DMS53 (cell line): ENCODE measurements at places on chromosomes 5 and 9.

- no peak for DNase-seq
Measured at GRCh38 chr9:5982317-5982716, 33.1 kb downstream of the RANBP6 start.

- peak; percentile 34 for DNase-seq
Measured at GRCh38 chr5:144356489-144356888, 185.8 kb downstream of the KCTD16 start.

DNA sequence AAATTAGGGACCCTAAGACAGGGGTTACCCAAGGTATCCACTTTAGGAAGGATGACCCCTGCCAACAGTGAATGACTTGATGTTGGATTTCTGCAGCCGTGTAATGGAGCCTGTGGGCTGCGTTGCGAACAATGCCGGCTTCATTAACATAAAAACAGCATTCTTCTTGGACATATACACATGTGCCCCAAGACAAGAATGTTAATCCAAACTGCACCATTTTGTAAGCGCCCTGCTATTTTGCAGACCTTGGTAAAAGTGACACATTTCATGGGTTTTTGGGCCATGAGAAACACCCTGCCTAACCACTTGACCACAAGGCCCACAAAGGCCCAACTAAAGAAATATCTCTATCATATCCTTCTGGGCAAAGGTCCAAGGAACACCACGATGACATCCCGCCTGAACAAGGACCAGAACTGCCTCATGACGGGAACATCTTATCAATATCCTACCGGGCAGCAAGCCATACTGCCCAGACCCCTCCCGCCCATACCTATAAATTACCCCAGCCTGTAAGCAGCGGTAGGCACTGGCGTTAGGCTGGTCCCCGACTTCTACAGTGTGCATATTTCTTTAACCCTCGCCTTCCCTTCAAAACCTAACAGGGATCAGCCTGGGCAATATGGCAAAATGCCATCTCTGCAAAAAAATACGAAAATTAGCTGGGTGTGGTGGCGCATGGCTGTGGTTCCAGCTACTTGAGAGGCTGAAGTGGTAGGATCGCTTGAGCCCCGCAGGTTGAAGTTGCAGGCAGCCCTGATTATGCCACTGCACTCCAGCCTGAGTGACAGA, 9.7 kb upstream of the PDCD1LG2 start:
- no peak for DNase-seq

GRCh38 chr5:12626556-12626955, 722.3 kb upstream of the CTNND2 start:
- no peak for DNase-seq

DNA sequence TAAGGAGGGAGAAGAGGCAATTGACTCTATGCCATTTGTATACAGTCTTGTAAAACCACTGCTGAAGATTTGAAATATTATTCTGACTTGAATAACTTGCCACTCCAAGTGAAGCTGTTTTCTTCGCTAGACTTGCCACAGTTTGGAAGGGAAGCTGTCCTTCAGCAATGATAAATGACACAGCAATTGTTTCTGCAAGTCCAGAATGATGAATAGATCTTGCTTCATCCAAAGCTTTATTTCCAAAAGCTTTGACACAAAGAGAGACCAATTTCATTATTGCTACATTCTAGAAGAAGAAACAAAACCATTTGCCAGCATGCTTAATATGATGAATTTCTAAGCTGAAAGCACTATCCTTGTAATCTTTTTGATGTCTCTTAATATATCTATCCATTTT, 73.7 kb downstream of the ZNF366 start:
- no peak for DNase-seq

DNA sequence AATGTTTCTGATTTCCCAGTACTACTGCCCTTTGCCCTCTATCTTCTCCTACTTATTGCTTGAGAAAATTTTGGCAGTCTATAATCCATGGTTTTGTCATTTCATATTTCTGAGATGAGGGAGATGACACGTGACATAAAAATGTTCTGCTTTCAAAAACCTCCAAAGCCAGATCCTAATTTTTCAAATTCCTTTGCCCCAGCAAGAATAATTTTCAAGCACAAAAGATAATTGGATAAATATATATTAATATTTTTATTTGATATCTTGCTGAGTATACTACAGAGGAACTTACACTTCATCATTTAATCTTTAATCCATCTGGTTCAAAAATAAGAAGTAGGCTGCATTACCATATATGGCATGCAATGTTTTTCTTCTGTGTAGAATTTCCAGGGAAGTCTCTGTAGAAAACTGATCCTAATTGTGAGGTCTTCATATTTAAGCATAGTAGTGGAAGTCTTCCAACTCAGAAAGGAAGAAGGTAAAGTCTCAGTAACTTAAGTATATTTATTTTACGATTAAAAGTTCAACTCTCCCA, 1738.8 kb downstream of the EFNA5 start:
- DNase-seq: no peak

GRCh38 chr9:133970581-133971058, 21.5 kb downstream of the VAV2 start:
- DNase-seq: no peak

DNA sequence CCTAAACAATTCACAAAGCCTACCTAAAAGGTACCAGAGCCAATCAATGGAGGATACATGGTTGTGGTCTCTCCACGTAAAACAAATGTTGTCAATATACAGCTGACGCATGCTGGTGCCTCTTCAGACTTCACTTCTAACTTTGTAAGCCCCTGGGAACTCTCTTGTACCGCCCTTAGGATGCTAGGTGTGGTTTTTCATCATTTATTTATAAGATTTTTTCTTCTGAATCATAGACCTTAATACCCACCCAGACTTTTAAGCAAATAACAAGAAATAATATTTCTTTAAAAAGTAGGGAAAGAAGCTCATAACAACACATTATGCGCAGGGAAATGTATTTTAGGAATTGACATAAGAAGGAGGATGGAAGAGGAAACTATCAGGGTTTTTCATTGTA, 33.0 kb downstream of the SSBP2 start:
- no peak for DNase-seq

- DNase-seq: no peak
Measured at GRCh38 chr5:103907001-103907400, 344.4 kb upstream of the NUDT12 start.

DNA sequence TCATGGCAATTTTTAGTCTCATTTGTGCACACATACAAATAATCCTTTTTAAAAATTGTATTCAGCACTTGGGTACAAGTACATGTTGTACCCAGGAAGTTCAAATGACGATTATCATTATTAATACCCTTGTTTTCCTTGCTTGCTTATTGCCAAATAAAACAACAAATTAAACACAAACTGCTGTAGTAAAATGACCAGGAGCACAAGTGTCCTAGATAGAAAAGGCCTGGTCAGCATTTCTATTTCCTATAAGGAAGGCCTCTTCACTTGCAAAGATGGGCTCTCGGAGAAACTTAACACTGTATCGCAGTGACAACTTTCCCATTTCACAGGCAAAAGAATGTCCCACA, 34.7 kb upstream of the PLPP1 start:
- DNase-seq: no peak

- DNase-seq: no peak
Measured at GRCh38 chr9:130763331-130764171, 70.0 kb downstream of the EXOSC2 start.

- no peak for DNase-seq
Measured at GRCh38 chr9:87740209-87740608, 14.3 kb downstream of the CTSL start.

DNA sequence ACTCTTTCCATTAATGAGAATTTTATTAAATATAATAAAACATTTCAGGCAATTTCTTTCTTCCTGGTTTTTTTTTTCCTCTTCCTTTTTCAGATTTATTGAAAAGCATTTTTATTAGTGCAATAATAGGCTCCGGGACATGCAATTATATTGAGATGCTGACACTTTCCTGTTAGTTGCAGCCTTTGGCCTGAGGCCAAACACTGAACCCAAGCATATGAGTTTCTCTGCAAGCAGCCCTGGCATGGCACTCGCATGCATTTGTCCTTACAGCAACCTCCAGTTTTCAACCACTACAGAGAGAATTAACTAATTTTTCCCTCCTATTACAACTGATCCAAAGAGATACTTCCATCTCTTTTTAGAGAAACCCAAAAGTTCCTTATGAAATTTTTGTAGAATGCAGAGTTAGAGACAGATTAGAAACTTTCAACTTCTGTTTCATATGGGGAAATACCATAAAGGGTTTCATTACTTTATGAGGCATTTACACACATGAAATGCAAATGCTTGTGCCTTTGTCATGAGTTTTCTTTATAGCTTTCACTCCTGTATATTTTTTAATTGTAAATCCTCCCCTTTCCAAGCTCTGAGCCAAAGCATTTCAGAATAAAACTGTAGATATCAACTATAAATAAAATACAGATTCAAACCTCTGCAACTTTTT, 183.0 kb downstream of the CETN3 start:
- no peak for DNase-seq

GRCh38 chr9:36101916-36102741, 34.4 kb upstream of the GLIPR2 start:
- no peak for DNase-seq

GRCh38 chr9:73565833-73566465, 414.3 kb downstream of the ANXA1 start:
- DNase-seq: peak; percentile 71

GRCh38 chr5:151074557-151074956, 6.3 kb downstream of the TNIP1 start:
- no peak for DNase-seq

DNA sequence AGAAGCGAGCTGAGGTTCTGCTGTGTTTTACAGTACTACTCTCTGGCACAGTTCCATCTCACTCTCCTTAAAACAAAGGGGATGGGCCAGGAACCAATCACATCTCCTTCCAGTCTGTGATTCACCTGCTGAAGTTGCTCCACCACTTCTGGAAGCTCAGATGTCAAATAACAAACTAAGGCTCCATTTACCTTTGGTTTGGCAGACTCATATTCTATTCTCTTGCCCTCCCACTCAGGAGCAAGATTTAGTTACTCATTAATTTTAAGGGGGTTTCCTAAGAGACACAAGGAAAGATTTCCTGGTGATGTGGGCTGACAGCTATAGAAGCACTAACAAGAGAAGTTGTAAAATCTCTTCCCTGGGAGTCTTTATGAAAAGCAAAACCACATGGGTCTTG, 37.8 kb upstream of the KIF2A start:
- DNase-seq: peak; percentile 96

DNA sequence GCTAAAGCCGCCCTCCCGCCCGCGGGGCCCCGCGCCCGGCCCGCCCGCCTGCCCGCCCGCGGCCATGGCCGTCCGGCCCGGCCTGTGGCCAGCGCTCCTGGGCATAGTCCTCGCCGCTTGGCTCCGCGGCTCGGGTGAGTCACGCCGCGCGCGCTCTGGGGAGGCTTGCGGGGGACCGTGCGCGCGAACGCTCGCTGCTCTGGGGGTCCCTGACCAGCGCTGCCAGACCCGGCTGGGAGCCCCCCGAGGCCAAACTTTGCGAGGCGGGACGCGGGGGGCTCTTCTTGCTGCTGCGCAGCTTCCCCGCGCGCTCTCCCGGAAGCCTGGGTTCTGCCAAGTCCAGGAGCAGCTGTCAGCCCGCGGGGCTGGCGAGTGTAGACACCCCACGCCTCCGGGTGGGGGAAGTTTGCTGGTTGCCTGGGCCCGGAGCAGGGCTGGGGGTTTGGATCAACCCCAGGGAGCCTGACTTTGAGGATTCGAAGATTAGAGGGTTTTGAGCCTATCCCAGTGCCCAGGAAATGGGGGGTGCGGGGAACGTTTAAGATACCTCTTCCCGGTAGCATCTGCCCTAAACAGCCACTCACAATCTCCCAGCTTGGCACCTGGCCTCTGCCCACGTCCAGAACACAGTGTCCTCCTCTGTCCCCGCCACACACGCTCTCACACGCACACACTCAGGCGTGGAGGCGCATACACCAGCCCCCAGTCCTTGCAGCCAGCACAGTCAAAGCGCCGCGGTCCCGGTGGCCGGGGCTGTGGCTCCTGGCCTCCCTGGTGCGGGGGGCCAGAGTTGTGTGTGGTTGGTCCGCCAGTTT, 535 bp downstream of the UNC5A start:
- peak; percentile 80 for DNase-seq

- DNase-seq: peak; percentile 16
Measured at GRCh38 chr9:91732187-91733005, 217.6 kb downstream of the ROR2 start.

GRCh38 chr5:101585366-101585765, 682.3 kb upstream of the ST8SIA4 start:
- DNase-seq: no peak

- no peak for DNase-seq
Measured at GRCh38 chr9:135249191-135249590, 161.7 kb downstream of the OLFM1 start.

DNA sequence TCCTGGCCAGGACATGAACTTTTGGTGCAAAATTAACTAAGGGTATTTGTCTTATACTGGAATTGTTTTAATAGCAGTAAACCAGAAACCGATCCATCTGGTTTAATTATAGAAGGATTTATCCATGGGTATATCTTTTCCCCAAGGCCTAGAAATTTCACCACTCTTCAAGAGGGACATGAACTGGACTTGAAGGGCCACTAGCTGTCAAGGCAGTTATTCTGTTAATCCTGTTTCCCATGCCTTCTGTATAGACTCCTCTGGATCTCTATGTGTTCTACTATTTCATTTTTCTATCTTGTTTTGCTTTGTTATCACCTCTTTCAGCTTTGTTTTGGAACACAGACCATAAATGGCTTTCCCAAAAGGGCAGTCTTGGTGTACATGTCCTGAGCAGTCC, 467.6 kb downstream of the KIF4B start:
- no peak for DNase-seq

GRCh38 chr9:73872701-73873100, 624.4 kb upstream of the RORB start:
- no peak for DNase-seq

- no peak for DNase-seq
Measured at GRCh38 chr5:59873113-59873512, 20.4 kb downstream of the PDE4D start.

DNA sequence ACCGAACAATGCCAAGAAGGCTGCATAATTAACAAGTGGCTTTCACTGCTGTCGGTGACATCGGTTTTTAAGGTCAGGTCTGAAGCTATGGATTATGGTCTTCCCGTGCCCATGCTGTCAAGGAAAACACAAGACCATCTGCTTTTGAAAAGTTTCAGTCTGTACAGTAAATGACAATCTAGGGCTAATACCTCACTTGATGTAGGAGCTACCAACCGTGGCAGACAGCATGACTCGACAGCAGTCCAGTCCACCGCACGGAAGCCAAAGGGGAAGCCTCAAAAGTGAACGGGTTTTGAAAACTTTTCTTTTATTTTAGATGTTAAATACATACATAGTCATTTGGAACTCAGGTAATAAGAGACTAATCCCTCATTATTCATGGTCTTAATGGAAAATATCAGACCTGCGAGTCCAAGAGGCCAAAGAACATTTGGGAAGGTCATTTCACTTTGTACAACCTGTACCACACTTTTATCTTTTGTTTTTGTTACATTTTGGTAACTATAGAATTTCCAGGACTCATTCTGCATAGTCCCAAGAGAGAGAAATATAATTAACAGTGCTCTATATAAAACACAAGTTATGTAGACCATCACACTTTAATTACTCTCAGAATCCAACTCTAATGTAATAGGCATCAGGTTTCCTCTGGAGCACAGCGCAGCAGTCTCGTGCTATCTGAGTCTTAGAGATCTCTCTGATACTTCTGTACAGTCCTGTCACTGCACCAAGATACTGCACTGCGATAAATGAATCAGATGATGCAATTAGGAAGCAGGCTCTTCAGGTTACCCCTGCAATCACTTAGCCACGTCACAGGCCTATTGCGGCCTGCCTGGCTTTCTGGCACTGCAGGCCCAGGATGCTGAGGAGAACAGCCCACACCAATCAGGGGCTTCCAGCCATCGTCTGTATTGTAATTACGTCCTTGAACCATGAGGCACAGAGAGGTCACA, 184.9 kb downstream of the FANCC start:
- no peak for DNase-seq
